Activated T-cell treated with anti-CD3 and anti-CD28 coated beads for 24 hours (primary cell): ENCODE measurements at places on chromosomes 13 and 19.

GRCh38 chr19:35365303-35365702 lies 5.6 kb upstream of the GPR42 start:
- DNase-seq = no peak

DNA sequence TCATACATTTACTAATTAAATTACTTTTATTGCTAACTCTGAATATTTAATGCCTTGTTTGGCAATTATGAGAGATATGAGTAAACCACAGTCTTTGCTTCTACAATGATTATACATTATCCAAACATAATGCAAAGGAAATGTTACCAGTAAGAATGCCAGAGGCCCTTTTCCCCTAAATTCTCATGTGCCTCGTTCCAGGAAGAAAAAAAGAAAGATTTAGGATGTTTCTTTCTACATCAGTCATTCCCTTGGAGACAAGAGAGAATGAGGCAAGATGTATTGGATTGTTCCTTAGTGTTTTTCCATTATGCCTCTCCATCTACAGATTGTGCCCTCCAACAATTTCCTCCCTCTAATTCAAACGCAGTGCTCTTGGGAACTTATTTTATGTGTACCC lies 50.1 kb downstream of the ITGBL1 start:
- no peak for DNase-seq

- DNase-seq = no peak
Observed at GRCh38 chr19:48636859-48637448, at the start of gene DBP. Gene DBP, minus strand, starts transcription at chr19:48637379. Its CDS starts 385 bp downstream, at chr19:48636994.

- no peak for DNase-seq
Observed at GRCh38 chr19:55550321-55550650, 4.9 kb upstream of the SBK3 start.

GRCh38 chr19:2623798-2624197 lies 78.7 kb downstream of the GNG7 start:
- DNase-seq = no peak

GRCh38 chr13:97074618-97075017 lies 80.3 kb upstream of the OXGR1 start:
- no peak for DNase-seq

DNA sequence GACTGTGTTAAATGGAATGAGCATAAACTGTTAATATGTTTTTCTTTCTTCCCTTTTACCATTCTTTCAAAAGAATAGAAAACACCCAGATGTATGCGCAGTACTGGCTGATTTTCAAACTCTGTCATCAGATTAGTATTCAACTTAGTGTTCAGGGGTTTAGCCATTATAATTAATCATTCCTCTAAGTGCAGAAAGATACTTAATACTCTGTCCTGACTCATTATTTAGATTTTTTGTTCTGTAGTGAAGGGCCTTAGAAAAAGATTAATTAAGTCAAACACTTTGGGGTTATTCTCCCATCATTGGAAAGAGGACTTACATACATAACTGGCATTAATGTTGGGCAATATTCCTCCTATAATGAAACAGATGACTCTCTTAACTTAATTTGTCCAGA lies 1316.7 kb upstream of the SLC10A2 start:
- DNase-seq = no peak

- peak; percentile 17 for DNase-seq
Observed at GRCh38 chr19:46147791-46148288, at the start of gene IGFL2. Gene IGFL2, plus strand, starts transcription at chr19:46148238. Its CDS starts 41 bp downstream, at chr19:46148279.

DNA sequence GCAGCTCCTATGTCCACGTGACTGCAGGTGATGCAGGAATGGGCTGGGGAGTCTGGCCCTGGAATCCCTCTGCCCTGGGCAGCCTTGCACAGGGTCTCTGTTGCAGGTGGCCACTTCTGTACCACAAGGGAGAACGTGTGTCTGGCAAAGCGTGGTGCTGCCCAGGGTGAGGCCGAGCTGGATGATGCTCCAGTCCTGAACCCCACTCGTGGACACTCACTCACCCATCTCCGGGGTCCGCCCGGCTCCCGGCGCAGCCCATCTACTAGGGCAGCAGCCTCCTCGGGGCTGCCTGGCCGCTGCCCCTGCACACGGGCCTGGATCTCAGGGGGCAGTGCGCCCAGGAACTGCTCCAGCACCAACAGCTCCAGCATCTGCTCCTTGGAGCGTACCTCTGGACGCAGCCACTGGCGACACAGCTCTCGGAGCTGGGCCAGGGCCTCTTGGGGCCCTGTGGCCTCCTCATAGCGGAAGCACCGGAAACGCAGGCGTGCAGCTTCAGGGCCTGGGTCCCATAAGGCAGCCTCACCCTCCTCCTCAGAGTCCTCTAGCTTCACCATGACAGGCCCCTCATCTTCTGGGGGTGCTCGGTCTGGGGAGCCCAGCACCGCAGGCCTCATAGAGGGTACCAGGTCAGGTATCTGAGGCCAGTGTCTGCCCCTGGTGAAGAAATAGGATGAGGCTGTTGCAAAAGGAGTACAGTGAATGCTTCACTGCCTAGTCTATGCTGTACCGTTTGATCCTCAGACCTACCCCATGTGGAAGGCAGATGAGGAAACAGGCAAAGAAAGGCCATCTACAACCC lies 2.2 kb downstream of the MZF1 start:
- no peak for DNase-seq

GRCh38 chr13:113607056-113607888 lies 22.7 kb downstream of the TFDP1 start:
- no peak for DNase-seq

DNA sequence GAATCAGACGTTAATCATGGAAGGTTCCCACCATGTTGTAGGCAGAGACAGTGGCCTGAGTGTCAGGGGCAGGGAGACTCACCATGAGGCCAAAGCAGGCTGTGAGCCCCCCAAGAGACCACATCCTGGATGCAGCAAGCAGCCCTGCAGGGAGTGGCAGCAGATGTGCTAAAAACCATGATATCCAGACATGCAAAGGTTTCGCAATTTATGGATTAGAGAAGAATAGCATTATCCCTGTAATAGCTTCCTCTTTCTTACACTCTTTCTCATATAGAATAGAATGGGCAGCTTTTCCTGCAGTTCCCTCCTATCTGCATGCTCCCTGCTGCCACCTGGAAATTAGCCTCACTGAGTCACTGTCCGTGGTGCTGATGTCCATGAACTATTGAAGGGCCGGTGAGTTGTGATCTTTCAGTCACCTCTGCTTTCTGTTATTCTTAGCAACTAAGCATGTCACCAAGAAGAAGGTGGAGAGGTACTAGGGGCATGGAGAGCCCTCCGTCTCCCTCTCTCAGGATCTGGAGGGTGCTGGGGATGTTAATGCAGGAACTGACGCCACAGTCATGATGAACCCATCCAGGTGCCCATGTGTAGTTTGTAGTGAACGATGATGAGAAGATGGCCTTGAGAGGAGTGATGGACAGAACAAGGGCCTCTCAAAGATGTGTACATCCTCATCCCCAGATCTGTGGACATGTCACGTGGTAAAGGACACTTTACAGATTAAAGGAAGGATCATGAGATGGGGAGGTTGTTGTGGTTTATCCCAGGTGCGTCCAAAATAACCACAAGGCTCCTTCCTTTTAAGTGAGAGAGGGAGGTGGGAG lies 9.9 kb downstream of the CEACAM4 start:
- no peak for DNase-seq

- no peak for DNase-seq
Observed at GRCh38 chr13:23701636-23702035, 131.4 kb downstream of the TNFRSF19 start.

DNA sequence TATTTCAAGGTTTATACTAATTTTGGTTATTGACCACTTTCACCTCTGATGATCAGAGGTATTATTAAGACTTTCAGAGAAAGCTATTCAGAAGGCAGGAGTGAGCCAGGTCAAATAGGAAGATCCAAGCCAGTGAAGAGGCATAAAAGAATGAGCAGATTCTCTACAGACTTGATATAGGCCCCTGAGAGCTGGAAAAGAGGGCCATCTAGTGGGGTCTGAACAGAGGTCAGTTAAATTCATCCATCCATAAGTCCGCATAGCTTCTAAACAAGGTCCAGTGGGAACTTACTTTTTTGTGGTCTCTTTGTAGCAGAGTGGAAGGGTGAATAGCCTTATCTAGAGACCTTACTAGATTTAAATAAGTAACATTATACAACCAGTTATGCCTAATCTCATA lies 126.6 kb upstream of the UFM1 start:
- no peak for DNase-seq

DNA sequence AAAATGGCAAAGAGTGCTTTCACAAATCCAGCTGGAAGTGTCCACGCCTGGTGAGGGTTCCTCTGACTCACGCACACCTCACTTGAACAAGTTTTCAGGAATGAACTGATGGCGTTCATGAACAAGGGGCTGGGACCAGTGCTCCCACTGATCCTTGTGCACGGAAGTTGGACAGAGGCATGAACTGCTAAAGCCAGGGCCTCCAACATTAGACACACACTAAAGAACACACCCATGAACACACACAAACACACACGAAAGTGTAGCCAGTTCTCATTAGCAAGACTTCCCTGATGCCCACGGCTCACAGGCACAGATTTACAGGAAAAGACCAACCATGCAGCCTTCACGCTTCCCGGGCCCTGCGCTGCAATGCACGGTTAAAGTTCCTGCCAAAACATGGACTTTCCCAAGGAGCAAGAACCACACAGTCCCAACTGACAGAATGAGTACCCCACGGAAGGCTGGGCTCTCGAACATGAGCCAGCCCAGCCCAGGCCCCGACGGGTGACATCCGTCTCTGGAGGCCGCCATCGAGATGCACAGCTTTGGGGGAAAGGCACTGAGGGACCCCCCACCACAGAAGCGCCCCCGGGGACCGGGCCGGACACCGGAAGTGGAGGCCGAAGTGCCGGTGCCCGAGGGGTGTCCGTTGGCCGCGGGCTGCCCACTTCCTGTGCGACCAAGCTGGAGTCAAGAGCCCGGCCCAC lies 808 bp downstream of the DNMT1 start:
- peak; percentile 12 for DNase-seq

DNA sequence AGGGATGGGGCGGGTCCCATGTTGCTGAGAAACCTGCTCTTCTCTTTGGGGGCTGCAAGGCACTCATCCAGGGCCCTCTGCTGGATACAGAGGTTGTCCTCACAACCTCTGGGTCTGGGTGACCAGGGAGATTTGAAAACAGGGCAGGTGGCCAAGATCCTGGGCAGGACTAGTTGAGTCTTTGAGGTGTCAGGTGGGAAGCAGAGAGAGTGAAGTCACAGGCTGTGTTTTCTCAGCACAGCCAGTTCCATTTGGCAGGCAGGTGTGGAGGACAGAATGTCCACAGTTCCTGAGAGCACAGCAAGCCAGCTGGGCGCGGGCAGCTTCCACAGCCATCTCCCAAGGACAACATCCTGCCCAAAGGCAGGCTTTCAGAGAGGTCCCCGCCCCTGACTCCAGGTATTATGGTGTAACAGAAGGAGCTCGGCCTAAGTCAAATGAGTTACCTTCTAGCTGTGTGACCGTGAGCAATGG lies 118.8 kb downstream of the NUFIP1 start:
- no peak for DNase-seq

GRCh38 chr19:28349604-28350003 lies 863.3 kb downstream of the UQCRFS1 start:
- no peak for DNase-seq

GRCh38 chr19:38250821-38251563 lies 5.2 kb downstream of the PPP1R14A start:
- DNase-seq = no peak

DNA sequence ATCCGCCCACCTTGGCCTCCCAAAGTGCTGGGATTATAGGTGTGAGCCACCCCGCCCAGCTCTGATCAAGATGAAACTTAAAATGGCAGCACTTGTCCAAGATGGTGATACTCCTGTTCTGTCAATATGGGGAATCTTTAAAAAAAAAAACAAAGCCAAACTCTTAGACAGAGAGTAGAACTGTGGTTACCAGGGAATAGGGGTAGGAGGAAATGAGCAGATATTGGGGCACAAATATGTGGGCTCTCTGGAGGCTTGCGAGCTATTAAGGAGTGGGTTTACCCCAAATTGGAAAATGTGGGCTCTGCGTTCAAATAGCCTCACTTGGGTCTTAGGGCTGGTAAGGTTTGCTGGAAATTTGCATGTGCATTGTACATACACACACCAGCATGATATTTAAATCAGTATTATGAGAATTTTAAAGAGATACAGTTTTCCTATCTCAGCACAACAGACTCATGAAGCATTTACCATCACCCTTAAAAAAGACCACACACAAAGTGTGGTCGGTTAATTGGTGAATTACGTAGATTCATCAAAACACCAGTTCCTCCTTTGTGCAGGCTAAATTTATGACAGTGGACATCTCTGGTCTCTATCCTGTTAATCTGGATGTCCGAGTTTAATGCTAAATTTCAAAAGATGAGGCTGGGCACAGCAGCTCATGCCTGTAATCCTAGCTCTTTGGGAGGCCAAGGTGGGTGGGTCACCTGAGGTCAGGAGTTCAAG lies 11.3 kb downstream of the CD70 start:
- DNase-seq = no peak

DNA sequence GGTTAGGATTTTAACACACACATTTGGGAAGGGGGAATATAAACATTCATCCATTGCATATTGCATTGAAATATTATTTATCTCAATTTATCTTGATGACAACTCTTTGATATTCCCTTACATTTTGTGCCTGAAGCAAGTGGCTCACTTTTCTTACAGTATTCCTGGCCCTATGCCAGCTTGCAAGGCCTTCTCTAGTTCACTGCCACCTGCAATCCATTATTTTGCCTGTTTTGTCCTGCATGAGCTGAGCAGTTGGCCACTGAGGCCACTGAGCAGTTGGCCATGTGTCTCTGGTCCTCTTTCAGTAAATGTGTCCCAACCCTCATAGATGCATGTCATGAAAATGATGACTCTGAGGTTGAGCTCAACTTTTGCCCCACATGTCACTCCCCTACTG lies 49.8 kb downstream of the CBY2 start:
- DNase-seq = no peak

- DNase-seq = no peak
Observed at GRCh38 chr13:36090592-36090991, 40.6 kb downstream of the DCLK1 start.

GRCh38 chr13:104295537-104295936 lies 1229.3 kb upstream of the SLC10A2 start:
- DNase-seq = no peak

DNA sequence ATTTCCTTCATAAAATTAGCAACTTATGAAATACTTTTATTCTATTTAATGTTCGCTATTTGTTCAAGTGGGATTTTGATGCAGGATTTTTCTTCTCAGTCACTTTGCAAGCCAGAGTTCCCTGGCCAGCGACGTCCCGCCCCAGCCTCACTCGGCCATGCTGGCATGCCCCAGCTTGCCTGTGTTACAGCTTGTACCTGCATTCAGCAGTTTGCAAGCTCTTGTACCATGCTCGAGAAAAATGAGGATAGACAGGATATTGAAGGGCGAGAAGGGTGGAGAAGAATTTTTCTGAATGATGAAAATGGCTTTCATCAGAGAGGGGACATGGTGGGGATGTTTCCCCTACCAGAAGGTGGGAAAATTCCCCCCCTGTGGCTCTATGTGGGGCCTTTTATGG lies 2180.2 kb upstream of the PCDH20 start:
- no peak for DNase-seq

GRCh38 chr13:61913183-61913582 lies 497.5 kb upstream of the PCDH20 start:
- no peak for DNase-seq

- no peak for DNase-seq
Observed at GRCh38 chr13:71320452-71320851, 546.6 kb downstream of the DACH1 start.
